ENCODE measurements at places on chromosomes 16 and 17.

DNA sequence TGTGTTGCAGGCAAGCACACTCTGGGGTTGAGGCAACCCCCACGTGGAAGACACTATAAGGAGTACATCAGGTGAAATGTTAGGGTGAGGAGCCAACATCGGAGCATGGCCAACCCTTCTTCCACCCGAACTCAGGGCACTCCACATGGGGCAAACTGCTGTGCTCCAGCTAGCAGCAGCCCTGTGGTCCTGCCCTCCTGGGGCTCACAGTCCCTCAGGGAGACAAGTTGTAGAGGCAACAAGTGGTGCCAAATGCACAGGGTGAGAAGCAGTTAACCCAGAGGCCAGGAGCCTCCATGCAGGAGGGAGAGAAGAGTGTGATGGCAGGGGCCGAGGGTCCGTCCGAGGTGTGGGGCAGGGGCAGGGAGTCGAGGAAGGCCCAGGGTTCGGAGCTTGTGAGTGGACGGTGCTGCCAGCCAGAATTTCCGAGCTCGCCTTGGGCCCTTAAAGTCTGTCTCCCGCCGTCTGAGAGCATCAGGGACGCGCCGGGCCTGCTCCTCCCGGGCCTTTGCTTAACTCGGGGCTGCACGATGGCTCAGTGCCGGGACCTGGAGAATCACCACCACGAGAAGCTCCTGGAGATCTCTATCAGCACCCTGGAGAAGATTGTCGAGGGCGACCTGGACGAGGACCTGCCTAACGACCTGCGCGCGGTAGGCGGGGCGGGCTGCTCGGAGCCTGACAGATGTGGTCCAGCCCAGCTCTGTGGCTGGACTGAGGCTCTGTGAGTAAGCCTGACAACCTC is 32.3 kb downstream of the ATPAF2 start:
- DNase-seq, result no peak

GRCh38 chr16:19923396-19923795 is 38.7 kb upstream of the GPRC5B start:
- no peak for DNase-seq

- DNase-seq, result no peak
Observed at GRCh38 chr17:62761884-62762283, 46.2 kb downstream of the MARCHF10 start.

DNA sequence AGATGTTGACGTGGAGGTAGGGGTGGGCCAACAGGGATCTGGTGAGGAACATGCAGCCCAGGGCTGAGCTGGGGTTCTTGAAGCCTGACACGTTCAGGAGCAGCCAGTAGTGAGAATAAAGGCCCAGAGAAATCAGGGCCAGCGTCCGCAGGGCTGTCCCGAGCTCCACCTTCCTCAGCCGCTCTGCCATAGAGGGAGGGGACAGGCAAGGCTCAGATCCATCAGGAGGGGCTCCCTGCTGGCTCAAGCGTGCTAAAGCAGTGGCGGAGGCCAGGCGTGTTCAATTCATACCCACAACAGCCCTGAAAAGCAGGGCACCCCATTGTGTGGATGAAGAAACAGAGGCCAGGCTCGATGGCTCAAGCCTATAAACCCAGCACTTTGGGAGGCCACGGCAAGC is 8.3 kb upstream of the FDXR start:
- DNase-seq, result no peak

GRCh38 chr17:62712171-62712581 is 84.7 kb downstream of the MRC2 start:
- DNase-seq, result no peak
